ENCODE measurements at places on chromosomes 11 and 22.

- DNase-seq = no peak
These were observed 234.5 kb downstream of the NXPE2 start for GRCh38 chr11:114912826-114913225.

DNA sequence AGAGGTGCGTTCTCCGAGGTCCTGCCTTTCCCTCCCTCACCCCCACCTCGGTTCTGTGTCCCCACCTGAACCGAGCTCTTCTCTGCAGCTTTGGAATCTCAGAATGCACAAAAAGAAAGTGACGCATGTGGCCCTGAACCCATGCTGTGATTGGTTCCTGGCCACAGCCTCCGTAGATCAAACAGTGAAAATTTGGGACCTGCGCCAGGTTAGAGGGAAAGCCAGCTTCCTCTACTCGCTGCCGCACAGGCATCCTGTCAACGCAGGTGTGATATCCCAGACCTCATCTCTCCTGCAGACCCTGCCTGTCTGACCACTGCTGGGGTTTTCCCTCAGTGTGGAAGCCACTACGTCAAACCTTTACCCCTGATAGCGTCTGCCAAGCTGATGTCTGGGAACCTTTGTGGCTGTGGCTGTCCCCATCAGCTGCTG lies 13.9 kb downstream of the ACP2 start:
- DNase-seq = no peak

DNA sequence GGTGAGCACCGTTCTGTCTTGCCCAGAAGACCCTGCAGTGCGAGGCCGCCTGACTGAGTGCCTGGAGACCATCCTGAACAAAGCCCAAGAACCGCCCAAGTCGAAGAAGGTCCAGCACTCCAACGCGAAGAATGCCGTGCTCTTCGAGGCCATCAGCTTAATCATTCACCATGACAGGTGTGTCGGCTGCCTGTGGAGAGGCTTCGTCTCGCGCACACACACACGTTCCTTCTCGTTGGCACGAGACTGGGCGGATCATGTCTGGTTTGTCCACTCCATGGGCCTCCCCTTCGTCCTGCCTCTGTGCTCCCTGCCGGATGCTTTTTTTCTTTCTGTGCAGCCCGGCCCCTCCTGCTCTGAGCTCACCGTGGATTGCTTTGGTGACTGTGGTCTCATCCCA lies 51.1 kb downstream of the MUC6 start:
- DNase-seq = no peak

- DNase-seq = no peak
These were observed 46.6 kb downstream of the CWC15 start for GRCh38 chr11:94926698-94927237.

GRCh38 chr11:124746621-124747243 lies 5.3 kb downstream of the VSIG2 start:
- DNase-seq = no peak

DNA sequence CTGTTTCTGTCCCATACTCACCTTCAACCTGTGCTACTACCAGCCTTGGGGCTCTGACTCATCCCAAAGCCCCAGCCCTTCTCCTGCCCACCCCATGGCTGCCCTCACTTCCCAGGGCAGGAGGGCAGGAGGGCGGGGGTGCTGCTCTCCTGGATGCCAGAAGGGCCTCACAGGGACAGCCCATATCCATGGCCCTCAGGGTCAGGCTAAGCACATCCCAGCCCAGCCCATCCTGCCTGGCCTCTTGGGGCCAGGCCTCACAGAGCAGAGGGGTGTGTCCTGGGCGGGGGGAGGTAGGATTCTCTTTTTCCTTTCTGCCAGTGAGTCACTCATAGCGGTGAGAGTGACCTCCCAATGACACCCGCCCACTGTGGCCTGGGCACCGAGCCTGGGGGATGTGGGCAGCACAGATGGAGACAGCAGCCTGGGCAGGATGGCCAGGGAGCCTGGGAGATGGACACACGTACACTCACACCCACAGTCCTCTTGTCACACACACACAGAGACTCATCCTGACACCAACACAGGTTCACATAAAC lies 2.4 kb downstream of the LTBP3 start:
- no peak for DNase-seq

DNA sequence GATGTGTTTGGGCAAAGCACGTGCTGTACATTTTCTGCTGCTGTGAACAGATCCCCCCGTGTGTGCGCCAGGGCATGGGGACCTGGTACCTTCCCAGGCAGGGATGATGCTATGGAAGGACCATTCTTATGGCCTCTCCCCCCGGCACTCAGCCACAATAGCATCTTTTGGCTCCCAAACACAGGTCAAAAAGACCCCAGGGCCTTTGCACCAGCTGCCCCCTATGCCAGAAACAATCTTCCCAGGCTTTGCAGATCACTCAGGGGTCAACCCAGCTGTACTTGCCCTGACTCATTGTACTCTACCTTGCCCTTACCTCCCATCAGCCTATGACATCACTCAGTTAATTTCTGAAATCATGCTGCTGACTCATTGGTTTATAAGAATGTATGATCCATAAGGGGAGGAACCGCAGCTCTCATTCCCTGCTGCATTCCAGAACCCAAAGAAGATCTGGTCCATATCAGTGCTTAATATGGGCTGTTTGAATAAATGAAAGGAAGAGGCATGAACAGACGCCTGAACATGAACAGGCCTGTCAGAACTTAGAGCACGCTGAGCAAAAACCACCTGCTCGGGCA lies 100.7 kb downstream of the CELSR1 start:
- DNase-seq = no peak

- no peak for DNase-seq
These were observed 35.4 kb downstream of the CDKN1C start for GRCh38 chr11:2849994-2850770.

DNA sequence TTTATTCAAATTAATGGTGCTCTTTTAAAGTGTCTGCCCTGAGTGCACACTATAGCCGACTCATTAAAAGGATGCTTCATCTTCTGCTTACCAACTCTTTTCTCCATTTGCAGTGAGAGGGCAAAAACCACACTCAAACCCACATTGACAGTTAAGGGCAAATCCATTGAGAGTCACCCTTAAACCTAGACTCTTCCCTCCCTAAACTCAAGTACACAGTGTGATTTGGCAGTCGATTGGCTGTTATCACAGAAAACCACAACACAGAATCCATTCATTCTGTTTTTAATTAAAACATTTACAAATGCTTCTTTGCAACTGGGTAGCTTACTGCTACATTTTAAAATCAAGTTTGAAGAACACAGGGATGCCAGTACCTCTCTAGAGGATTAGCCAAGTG lies 120.0 kb downstream of the CADM1 start:
- no peak for DNase-seq

- DNase-seq = no peak
These were observed 97.6 kb downstream of the SLC36A4 start for GRCh38 chr11:93100211-93100610.

DNA sequence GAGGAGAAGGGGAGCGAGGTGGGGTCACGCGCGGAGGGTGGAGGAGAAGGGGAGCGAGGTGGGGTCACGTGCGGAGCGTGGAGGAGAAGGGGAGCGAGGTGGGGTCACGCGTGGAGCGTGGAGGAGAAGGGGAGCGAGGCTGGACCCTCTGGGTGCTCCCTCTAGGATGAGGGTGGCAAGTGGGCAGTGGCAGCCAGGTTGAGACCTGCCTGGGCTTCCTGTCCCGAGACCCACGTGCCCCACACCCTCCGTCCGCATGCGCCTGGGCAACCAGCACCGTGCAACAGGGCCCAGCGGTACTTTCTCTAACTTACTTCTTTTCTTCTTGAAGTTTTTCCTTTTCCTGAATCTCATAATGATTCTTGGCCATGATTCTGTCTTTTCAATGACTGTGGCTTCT lies 11.1 kb downstream of the MRPL21 start:
- no peak for DNase-seq

DNA sequence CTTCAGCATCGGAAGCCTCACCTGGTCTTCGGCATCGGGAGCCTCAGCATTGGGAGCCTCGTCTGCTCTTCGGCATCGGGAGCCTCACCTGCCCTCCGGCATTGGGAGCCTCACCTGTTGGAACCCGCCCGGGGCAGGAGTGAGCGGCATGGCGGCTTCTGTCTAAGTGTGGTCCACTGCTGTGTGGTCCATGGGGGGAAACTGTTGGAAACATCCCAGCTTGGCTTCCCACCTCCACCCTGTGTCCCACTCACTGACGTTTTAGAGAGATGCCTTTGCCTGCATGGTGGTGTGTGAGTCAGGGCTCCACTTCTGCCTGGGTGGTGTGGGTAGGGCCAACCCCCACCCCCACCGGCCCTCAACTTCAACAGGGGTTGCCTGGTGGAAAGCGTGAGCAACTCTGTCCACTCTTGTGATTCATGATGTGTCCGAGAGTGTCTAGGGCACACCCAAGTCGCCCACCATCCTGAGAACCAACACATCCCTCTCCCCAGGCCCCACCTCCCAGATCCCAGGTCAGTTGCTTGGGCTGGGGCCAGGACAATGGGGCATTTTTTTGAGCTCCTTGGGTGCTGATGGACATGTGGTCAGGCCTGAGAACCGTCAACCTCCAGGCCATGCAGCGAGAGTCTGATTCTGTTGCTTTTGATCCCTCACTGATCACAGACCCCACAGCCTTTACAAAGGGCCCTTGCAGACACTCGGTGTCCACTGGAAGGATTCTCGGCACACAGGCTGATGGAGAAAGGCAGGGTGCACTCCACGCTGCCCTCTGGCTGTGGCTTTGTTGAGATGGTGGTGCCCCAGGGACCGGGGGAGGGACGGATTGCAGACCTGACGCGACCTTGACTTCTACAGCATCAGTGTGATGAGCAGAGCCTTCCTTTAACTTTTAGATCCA lies 406.7 kb downstream of the TBC1D22A start:
- no peak for DNase-seq

DNA sequence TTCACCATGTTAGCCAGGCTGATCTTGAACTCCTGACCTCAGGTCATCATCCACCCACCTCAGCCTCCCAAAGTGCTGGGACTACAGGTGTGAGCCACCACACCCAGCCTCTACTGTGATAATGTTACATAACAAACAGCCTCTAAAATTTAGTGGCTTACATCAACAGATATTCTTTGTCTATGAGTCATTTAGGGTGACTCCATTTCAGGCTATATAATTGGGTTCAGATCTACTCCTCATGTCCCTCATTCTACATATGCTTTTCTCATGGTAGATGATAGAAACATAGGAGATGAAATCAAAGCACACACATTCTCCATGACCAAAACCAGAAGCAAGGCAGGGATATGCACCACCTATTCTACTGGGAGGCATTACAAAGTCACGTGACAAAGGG lies 72.7 kb downstream of the SIK2 start:
- DNase-seq = no peak

- DNase-seq = no peak
These were observed 23.2 kb downstream of the SHISAL1 start for GRCh38 chr22:44289414-44290171.

- no peak for DNase-seq
These were observed 40.5 kb upstream of the CDON start for GRCh38 chr11:126103150-126103549.

- DNase-seq = no peak
These were observed 350.9 kb upstream of the SYN3 start for GRCh38 chr22:33409079-33409478.

DNA sequence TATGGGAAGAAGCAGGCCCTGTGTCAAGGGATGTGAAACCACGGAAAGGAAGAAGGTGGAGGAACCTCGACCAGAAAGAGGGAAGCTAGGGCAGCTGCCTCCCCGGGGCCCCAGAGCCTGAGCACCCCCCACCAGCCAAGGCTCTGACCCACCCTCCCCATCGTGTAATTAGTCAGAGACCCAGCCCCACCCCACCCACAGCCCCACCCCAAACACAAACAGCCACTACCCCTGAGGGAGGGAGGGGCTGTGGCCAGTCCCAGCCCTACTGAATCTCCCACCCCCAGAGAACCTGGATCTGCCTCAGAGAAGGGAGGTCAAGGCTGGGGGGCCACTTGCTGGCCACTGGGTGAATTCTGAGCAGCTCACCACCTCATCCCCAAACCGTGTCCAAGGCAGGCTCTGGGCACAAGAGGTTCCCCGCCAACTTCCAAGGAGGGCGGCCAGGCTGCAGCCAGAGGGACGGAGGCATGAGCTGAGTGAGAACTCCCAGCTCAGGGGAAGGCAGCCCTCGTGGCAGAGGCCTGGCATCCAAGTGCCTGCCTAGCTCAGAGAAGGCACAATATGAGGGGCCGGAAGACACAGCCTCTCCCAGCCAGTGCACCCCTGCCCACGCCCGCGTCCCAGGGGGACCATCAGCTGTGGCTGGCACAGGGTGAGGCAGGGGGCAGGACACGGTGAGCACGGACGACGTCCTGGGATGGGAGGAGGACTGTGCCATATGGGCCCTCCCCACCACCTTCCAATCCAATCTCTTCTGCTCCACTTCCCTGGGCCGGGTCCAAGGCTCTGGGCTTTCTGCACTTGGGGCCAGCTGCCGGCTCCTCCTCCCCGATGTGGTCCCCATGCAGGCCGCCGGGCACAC lies 2.7 kb downstream of the PLXNB2 start:
- peak; percentile 26 for DNase-seq

DNA sequence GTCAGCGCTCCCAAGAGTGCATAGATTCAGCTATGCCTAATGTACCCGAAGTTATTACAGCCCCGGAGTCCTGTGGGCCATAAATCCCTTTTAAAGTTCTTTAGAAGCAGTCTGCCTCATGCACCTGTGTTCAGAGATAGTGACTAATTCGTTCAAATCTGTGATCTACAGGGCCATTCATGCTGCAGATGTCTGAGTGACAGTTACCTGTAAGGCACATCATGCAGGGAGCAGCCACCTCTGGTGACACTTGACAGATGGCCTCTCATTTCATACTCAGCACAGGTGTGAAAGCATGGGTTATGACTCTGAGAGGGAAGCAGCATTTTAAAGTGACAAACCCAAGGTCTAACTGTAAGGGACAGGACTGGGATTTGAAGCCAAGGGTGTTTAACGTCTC lies 2.4 kb upstream of the E2F8 start:
- DNase-seq = no peak

GRCh38 chr11:12807621-12808020 lies 133.4 kb downstream of the TEAD1 start:
- no peak for DNase-seq

DNA sequence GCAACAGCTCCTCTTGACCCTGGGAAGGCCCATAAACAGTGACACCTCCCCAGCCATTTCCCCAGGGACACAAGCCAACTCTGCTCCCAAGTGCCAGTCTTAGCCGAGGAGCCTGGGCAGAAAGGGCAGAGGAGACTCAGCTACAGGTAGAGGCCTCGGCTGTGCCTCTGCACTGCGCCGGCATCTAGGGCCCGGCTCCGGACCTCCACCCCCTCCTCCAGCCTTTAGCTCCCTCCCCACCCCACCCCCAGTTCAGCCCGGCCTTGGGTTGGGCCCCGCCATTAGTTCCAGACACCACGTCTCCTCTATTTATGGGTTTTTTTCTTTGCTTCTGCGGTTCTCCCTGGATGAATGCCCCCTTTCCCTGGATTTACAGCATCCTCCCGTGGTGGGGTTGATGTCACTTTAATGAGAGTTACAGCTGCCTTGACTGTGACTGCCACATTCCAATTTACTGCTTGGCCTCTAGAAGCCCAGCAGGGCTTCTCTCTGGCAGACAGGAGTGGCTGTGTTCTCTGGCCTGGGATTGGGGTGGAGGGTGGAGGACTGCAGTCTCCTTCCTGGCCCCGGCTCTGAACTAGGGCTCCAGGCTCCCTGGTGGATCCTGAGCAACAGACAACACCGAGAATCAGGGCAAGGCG lies 13.5 kb upstream of the OAF start:
- no peak for DNase-seq

- DNase-seq = no peak
These were observed 5.2 kb downstream of the GRIK4 start for GRCh38 chr11:120516461-120517389.

GRCh38 chr22:49555526-49555925 lies 272.1 kb downstream of the BRD1 start:
- DNase-seq = no peak

All from SIG-M5 (cell line).